ENCODE measurements at places on chromosomes 5 and 9.

DNA sequence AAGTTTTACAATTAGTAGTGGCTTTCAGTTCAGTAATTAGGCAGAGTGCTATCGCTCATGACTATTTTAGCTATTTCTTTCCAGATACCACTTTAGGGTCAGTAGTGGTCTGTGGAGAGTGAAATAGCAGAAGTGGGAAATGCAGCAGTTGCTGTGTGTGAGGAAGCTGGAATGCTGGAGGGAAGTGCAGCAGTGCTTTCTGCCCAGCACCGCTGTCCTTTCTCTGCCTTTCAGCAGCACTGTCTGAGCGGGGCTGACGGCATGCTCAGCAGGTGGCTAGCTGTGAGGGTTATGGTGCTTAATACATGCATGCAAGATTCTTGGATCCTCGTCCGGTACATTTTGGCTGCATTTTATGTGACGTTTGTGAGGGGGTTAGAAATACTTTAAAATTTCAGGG is 213.9 kb downstream of the PBX3 start:
- DNase-seq, result no peak

DNA sequence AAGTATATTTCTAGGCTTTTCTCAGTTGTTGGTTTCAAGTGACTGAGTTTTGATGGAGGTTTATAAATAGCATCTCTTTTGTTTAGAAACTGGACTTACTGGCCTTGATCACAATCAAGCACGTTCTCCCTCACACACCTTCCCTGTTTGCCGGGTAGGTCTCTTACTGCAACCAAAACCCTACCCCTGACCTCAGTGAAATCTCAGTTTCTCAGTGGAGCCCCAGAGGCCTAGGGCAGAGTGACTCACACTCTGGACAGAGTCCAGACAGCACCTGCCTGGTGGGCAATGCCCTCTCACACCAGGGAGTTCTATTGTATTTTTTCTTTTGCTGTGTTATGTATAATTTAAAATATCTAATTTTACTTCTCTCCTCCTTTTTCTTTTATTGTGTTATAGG is 48.4 kb upstream of the EPB41L4B start:
- no peak for DNase-seq

DNA sequence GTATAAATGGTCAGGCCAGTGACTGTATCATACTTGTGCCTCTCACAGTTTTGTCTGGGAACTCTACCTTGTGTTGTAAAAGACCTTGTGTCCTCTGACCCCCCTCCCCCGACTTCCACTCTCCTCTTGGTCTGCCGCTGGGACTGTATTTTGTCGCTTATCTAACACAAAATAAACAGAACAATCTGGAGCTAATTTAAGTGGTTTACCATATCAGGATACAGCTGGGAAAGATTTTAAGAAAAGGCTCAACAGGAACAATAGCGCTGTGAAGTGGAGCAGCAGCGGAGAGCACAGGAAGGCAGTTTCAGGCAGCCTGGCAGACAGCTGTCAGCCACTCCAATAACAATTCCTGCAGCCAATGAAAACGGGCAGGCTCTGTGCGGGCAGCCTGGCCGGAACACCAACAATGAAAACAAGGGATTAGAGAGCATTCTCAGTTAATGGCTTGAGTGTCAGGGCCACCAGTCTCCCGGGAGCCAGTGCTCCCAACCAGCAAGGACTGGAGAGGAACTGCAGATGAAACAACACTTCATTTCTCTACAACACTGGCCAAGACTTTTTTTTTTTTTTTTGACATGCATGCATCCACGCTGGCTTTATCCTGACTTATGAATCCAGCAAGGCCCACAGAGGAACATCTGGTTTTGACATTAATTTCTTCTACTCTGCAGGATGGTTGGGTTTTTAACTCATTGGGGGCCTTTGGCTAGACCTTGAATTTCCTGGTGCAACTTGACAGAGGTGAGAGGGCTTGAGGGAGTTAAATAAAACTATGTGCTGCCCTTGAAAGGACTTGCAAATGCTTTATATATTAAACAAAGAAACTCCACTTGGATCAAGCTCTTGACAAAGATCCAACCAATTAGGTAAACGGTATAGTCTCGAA is 76.7 kb downstream of the ARSB start:
- no peak for DNase-seq

DNA sequence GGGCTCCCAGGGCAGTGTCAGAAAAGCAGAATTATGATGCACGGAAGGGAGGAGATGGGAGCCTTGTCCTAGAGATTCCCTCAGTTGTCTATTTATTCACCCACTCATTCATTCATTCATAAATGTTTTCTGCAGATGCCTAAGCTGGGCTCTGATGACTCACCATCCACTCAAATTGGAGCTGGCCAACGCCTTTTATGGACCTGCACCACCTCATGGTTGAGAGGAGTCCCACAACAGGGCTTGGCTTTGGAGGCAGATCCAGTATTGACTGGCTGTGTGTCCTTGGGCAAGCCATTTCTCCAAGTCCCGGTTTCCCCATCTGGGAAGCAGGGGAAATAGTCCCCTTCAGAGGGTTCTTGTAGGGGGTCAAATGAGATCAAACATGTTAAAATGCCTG is 227.8 kb downstream of the MELK start:
- no peak for DNase-seq

GRCh38 chr5:89036166-89036565 is 153.2 kb upstream of the MEF2C start:
- no peak for DNase-seq

DNA sequence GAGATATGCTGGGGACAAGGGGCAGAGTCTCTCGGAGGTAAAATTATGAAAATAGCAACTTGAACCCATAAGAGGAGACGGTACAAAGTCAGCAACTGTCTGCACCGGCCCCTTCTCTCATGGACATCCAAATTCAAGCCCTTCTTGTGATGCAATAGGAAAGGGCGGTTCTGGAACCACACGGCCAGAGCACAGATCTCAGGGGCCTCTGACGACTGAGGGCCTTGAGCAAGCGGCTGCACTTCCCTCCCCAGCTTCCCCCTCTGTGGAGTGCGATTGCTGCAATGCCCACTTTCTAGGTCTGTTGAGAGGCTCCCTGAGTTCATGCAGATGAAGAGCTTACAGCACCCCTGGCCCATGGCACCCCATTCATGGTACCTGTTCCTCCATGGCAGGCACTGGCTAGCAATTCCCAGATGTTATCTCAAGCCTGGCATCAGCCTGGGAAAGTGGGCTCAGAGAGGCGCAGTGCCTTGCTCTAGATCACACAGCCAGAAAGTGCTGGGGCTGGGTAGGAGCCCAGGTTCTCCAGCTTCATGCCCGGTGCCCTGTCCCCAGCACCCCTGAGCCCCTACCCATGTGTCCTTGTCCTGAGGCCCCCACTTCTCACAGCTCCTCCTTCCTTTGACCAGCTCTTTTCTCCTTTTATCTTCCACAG is 17.7 kb upstream of the CPLX2 start:
- DNase-seq, result no peak

DNA sequence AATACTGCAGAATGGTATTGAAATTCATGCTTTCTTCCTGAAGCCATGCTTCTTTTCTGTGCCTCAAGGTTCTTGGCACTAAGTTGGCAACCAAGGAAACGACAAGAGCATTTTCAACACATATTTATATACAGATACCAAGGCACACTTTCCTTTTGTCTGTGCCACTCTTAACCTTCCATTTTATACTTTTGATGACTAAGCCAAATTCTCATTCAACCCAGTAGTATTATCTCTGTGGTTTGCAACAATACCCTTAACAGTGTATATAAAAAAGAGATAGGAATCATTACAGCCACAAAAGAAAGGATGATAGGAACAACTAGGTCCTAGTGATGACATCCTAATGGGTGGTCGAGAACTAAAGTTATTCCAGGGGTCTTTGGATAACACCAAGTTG is 36.0 kb upstream of the TYRP1 start:
- no peak for DNase-seq

- no peak for DNase-seq
Observed at GRCh38 chr5:178554311-178554710, 35.9 kb downstream of the COL23A1 start.

DNA sequence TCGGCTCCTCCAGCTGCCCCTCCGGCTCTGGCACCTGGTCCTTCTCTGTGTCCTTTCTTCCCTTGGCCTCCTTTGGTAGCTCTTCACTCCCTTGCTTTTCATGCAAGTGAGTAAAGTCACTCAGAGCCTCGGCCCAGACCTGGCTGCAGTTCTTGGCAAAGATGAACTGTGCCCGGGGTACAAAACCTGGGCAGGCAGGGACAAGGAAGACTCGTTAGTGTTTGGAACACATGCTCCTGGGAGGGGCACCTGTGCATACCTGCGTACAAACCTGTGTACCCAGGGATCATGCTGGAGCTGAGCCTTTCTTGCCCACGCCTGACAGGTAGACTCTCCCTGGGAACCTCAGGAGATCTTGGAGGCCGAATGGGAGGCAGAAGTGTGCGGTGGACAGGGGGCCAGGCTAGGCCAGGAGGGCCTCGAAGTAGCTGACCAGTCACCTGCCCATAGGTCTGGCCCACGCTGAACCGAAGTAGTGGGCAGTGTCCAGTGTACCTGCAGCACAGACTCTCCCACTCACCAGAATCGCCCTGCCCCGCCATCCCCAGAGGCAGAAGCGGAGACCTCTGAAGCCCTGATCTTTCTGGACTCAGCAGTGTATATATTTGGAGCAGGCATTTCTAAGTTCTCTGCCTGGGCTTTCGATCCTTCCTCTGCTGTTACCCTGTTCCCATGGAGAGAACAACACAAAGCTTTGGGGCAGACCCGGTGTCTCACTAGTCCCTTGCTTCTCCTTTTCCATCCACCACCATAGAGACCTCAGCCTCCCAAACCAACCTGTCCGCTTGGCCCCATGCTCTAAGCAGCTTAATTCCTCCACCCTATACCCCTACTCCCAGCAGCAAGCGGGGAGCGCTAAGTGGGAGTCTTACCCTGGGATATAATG is 41.9 kb upstream of the TESK1 start:
- DNase-seq, result no peak

GRCh38 chr5:172113036-172113435 is 75.0 kb downstream of the STK10 start:
- DNase-seq, result peak; percentile 74

DNA sequence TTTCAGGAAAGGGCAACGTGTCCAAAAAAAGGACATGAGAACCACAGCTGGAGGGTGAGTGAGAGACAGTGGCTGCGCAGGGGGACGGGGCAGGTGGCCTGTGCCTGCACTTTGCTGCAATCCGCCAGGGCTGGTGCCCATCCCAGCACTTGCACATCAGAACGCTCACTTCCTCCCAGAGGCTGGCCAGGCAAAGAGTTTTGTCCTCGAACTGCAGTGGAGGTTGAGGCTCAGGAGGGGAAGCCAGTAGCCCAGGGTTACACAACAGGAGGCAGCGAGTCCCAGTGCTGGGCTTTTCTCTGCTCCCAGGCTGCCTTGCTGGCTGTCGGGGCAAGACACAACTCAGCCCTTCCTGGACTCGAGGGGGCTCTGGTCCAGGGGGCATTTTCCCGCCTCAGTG is 33.1 kb downstream of the CRB2 start:
- no peak for DNase-seq

DNA sequence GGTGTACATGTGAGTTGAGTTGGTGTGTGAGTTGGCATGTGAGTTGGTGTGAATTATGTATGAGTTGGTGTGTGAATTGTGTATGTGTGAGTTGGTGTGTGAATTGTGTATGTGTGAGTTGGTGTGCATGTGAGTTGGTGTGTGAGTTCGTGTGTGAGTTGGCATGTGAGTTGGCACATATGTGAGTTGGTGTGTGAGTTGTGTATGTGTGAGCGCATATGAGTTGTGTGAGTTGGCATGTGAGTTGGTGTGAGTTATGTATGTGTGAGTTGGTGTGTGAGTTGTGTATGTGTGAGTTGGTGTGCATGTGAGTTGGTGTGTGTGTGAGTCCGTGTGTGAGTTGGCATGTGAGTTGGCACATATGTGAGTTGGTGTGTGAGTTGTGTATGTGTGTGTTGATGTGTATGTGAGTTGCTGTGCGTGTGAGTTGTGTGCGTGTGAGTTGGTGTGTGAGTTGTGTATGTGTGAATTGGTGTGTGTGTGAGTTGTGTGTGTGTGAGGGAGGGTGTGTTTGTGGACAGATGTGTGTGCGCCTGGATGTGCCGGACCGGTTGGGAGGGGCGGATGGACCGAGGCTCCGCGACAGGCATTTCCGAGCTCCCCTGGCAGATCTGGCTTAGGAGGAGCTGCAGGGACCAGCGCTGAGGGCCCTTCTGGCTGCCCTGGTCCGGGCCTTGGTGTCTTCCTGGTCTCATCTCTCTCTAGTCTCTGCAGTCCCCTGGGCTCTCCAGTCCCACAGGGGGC is 162.5 kb upstream of the IER5L start:
- DNase-seq, result no peak

- DNase-seq, result no peak
Observed at GRCh38 chr9:6973089-6973488, 215.3 kb downstream of the KDM4C start.

GRCh38 chr5:28014779-28015178 is 976.4 kb upstream of the CDH9 start:
- no peak for DNase-seq

- DNase-seq, result no peak
Observed at GRCh38 chr5:175609526-175609925, 48.3 kb upstream of the HRH2 start.

- DNase-seq, result no peak
Observed at GRCh38 chr5:55234121-55234700, 803 bp upstream of the CCNO start.

DNA sequence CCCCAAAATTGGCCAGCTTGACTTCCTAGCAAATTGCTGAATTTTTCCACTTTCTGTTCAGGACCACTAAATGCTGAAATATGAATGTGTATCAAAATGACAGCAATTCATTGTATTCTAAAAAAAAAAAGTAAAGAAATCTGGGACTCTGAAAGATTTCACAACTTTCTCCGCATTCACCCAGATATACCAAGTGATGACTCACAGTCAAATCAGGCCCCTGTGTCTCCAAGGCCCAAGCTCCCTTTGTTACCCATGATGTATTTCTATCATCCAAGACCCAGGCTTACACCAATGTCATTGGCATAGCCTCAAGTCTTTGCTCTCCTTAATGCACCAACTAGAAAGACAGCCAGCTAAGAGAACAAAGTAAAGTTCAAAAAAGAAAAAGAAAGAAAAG is 493.9 kb downstream of the NTRK2 start:
- no peak for DNase-seq

DNA sequence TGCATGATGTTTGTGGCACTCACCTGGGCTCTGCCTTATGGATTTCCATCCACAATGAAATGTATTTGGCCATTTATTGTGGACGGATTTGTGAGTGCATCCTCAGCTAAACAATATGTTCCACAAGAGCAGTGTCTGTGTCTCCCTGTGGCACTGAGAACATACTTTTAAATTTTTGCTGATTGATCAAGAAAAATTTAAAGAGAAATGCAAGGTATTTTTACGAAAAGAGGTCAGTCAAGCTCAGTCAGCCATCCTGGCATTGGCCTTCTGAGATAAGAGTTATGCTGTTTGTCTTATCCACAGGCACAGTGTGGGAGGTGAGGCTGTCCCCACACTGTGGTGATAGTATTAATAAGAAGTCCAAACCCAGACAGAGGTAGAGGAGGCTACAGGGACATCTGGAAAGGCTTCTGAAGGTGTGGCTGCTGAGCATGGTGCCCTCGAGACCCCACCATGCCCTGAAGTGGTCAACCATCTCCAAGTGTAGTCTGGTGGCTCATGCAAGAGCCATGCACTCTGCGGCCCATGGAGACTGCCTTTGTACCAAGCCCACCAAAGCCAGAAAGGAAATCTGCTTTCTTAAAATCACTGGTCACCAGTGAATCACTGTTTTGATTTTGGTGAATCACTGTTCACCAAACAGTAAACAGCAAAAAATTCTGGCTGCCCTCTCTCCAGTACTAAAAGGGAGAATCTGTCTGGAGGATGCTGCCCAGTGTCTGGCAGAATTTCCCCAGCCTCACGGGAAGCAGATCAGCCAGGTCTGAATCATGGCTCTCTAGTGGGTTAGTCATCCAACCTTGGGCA is 28.8 kb downstream of the SPOCK1 start:
- no peak for DNase-seq
